ENCODE measurements at places on chromosomes 4 and X. TPM values are rescaled to one million over a fixed set of nuclear protein-coding genes. Genes with fewer than 3 reads are reported as not detected.
A peak's percentile ranks its signal among the peaks of the same experiment; 100 is the strongest.

DNA sequence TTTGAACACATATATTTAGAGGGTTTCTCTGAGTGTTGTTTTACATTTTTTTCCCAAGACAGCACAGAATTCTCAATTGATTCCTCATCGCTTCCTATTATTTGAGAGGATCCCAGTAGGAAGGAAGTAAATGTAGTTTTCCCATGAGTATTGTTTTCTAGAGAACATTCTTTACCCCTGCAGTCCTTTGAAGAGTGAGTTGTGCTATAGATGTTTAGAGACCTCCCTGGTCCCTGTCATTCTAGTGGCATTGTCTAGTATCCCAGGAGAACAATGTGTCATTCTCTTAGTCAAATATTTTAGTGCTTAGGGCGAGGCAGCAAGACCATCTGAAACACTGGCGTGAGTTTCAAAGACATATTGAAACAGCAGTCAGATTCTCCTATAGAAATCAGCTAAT lies 32.5 kb downstream of the SORBS2 start:
- DNase-seq = no peak

DNA sequence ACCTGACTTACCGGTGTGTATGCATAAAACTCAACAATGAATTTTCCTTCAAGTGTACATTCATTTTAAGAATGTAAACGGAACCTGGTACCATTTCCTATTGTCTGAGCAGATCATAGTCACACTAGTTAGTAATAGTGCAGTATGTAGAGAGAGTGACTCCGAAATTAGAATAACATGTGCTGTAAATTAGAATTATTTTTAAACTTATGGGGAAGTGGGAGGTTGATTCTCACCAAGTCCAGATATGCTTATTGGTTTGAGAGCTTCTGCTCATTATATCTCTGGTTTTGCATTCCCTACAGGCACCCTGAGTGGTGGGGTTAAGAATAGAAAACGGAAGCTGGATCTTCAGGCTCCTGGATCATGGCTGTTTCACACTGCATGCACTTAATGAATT lies 39.6 kb downstream of the KLF3 start:
- DNase-seq = no peak

The VCX2 gene
- total RNA-seq = not detected

GRCh38 chr4:76811604-76812412 lies 86.1 kb downstream of the SOWAHB start:
- DNase-seq = no peak

GRCh38 chrX:22192419-22193060 lies 80.2 kb upstream of the CBLL2 start:
- DNase-seq = peak; percentile 54
